ENCODE measurements at places on chromosomes 2 and 18.

DNA sequence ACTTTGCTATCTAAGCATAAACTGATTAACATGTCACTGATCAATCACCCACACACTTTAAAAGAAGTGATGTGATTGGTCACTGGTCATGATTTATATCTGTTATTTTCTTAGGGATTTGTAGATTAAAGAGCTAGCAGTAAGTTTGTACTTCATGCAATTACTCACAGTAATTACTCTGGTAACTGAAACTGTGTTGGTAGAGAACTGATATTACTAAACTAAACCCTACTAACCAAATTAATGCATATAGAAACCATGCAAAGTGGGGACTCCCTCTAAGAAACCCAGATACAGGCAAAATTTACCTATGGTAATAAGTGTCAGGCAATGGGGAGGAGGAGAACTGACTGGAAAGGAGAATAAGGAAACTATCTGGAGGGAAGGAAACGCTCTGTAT, 44.8 kb upstream of the C2orf15 start:
- no peak for DNase-seq

GRCh38 chr18:52536039-52536438, 196.0 kb downstream of the DCC start:
- no peak for DNase-seq

DNA sequence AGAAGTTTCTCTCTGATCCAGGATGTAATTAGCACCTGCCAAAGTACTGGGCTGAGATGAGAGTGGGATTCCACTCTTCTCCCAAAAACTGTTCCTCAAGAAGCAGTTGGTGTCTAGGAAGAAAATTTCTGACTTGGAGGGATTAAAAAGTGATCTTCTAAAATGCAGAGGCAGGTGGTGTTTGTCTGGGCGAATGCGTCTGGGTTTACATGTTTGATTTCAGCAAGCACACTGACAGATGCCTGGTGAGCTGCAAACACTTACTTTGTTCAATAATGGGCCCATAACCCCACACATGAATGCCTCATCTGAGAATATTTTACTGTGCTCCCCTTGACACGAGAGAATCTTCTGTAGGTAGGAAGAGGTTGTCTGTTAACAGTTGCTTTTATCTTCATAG, 24.3 kb upstream of the KCNF1 start:
- DNase-seq = no peak

GRCh38 chr2:120456867-120457266, 110.9 kb downstream of the INHBB start:
- no peak for DNase-seq

- no peak for DNase-seq
These were observed 9.9 kb downstream of the DYSF start for GRCh38 chr2:71463342-71463654.

GRCh38 chr18:63979409-63979920, 9.6 kb downstream of the SERPINB8 start:
- peak; percentile 31 for DNase-seq

GRCh38 chr2:201182650-201183364, at the start of gene CASP10:
TSS of gene CASP10 (plus strand) at chr2:201183141. CDS start at chr2:201185778, 2,637 bp downstream.
- DNase-seq = peak; percentile 73

- no peak for DNase-seq
These were observed 6.2 kb downstream of the ABCG5 start for GRCh38 chr2:43832457-43832856.

- no peak for DNase-seq
These were observed 207.0 kb upstream of the AGAP1 start for GRCh38 chr2:235286622-235287374.

DNA sequence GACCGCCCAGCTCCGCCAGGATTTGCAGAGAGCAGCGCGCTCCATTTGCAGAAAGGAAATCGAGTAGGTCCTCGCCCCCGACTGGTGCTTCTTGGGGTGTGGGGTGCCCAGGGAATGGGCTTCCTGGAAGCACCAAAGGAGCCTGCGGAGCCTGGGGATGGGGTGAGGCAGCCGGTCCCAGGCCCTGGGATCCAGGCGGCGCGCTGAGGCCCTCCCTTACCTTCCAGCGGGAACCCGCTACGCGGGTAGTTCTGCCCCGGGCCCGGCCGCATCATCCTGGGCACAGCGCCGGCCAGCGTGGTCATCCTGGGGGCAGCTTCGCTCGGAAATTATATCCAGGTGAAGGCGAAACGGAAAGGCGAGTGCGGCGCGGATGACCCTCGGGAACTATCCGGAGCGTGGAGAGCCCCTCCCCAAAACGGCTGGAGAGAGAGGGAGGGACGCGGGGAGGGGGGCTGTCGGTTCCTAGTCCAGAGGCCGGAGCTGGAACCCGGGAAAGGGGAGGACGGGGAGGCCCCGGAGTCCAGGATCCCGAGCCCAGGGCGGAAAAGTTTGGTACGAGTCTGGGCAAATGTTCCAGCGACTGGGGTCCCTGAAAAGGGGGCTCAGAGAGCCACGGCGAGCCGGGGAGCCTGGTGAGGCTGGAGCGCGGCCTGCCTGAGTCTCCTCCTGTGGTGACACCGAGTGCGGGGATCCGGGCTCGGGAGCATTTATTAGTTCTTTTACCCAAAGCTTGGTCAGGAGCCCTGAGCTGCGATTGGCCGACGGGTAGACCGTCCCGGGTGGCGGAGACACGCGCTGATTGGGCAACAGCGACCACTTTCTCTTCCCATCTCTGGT, at the start of gene PAX3:
PAX3 (minus strand) TSS at position 688 of the 840 bp plus-strand sequence; CDS start at position 305, 383 bp downstream.
- no peak for DNase-seq

GRCh38 chr18:50848991-50849390, 29.2 kb upstream of the MRO start:
- DNase-seq = no peak

DNA sequence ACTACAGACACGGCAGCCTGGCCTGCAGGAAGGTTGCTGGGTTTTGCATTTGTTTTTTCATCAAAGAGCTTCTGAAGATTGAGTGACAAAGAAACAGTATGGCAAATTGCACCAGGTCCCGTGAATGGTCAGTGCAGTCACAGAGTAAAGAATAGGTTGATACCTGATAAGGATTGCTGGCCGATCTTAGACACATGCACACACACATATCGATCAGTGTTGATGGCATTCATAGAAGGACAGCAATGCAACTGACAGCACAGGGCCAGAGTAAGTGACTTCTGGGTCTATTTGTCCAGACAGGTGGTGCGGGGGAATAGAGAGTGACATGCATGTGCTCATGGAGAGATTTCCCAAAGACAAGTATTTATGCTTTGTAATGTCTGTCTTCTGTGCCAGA, 42.8 kb downstream of the NRP2 start:
- DNase-seq = no peak

GRCh38 chr2:121220995-121221394, 64.0 kb downstream of the TFCP2L1 start:
- no peak for DNase-seq

DNA sequence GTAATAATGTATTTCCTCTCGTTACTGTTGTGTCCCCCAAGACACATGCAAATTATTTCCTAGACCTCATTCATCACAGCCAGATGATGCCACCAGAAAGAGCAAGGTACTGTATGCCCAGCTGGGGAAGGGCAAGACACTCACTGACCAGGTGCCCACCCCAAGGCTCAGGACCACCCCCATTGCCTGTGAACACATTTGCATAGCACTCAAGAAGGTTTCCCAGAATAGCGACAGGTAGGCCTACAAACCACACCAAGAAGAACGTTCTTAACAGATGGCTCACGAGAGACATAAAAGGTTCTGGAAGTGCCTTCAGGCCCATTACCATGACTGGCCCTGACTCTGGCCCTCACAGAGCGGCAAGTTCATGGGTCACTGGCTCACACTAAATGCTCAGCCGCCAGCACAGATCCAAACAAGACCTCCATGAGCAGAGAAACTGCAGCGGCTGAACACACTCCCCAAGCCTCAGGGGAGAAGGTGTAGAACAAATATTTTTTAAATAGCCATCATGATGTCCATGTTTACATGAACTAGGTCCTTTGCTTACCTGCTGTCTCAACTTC, 44.0 kb downstream of the FAM168B start:
- DNase-seq = no peak

DNA sequence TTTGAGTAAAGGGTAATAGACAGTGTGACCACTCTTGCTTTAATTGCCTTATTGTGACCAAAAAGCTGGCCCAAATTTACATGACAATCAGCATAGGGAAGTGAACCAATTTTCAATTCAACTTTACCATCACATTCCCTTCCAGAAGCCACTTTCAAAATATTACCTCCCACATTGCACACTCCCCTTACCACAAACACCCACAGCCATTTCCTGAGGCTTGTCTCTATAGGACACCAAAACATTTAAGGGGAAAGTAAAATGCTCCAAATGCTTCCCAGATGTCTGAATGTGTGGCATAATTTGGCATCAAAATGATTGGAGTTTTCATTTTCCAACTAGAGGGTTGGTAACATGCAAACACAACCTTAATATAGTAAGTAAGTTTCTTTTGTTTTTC, 616.1 kb downstream of the SLC4A3 start:
- no peak for DNase-seq

DNA sequence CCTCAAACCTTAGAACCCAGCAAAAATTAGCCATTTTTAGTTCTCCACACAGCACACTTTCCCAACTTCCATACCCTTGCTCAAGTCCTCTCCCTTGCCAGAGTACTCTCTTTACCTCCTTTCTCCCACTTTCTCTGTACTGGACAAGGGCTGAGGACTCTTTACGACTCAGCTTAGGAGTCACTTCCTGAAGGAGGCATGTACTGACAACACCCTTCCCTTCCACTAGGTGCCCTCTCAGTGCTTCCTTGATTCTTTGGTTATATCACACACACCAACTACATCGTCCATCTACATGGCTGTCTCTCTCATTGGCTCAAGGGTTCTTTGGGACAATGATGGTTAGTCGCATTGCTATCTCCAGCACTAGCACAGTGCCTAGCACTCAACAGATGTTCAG, 5.2 kb upstream of the C18orf63 start:
- DNase-seq = no peak

- no peak for DNase-seq
These were observed 1227.8 kb upstream of the ZEB2 start for GRCh38 chr2:145747715-145748114.

DNA sequence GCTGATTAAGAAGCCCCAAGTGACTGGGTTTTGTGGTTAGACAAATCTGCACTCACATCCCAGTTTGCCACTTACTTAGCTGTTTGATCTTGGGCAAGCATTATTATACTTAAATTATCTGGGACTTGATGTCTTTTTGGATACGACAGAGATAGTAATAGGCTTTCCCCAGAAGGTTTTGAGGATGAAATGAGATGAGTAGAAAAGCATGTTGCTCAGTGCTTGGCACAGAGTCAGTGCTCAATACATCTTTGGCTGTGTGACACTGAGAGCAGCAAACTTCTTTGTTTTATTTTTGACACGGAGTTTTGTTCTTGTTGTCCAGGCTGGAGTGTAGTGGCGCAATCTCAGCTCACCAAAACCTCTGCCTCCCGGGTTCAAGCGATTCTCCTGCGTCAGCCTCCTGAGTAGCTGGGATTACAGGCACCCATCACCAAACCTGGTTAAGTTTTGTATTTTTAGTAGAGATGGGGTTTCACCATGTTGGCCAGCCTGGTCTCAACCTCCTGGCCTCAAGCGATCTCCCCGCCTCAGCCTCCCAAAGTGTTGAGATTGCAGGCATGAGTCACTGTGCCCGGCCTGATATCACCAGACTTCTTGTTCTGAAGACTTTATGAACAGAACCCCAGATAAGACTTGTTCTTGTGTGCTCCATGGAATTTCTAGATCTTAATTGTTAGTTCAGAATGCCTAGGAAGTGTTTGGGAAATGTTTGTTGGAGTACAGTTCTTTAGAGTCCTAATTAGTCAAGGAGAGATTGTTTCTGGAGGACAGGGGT, 521.2 kb downstream of the SLC4A3 start:
- DNase-seq = no peak

- no peak for DNase-seq
These were observed 260.5 kb downstream of the DYSF start for GRCh38 chr2:71713581-71714580.

Data from CD4-positive, alpha-beta T cell treated with Interleukin-6 at 100 ng/mL for 8 hours (primary cell).